ENCODE measurements at places on chromosomes 2 and 18.

GRCh38 chr2:16650287-16651249 lies 15.1 kb downstream of the CYRIA start:
- no peak for DNase-seq

DNA sequence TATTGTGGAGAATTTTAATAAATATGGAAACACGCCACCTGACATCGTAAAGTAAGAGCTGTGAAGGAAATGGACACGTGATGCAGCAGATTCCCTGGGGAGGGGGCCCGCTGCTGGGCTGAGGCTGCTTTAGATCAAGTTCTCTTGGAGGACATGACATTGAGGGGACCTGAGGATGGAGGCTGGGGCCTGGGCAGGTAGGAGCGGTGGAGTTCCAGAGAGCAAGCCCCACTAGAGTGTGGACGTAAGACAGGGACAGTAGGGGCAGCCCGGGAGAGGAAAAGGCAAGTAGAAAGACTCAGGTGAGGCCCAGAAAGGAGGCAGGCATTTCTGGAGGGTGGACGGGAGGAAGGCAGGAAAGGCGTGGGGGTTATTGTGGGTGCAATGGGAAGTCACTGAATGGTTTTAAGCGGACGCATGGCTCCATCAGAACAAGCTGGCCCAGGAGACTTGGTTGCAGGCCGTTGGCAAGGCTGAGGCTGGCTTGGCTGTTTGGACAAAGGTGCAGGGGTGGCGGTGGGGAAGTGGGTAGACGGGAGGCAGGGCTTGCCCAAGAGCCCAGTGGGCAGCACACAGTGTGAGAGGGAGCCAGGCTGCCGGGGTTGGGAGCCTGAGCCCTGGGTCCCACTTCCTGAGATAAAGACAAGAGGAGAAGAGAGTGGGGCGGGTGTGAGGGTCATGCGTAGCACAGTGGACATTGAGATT lies 15.7 kb downstream of the SIGLEC15 start:
- no peak for DNase-seq

- DNase-seq, result no peak
Observed at GRCh38 chr2:192010073-192010472, 163.2 kb upstream of the CAVIN2 start.

DNA sequence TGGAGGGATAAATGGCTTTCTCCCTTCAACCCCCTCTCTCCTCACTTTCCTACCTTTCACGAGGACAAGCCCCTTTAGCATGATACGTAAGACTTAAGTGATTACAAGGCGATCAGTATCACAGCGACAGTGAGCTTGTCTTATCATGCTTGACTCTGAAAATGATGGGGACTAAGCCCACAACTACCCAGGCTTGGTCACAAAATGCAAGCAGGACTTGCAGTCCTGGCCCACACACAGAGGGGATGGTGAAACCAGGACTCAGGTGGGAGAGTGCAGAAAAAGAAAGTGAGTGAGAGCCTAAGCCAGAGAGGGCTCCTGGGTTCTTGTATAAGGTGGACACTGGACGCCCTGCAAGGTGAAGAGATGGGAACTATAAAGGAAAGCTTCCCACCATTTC lies 95.7 kb upstream of the ARL4C start:
- DNase-seq, result no peak

GRCh38 chr2:11742702-11743357 lies 3.6 kb upstream of the LPIN1 start:
- no peak for DNase-seq

- no peak for DNase-seq
Observed at GRCh38 chr2:164691346-164691887, 70.1 kb upstream of the GRB14 start.

DNA sequence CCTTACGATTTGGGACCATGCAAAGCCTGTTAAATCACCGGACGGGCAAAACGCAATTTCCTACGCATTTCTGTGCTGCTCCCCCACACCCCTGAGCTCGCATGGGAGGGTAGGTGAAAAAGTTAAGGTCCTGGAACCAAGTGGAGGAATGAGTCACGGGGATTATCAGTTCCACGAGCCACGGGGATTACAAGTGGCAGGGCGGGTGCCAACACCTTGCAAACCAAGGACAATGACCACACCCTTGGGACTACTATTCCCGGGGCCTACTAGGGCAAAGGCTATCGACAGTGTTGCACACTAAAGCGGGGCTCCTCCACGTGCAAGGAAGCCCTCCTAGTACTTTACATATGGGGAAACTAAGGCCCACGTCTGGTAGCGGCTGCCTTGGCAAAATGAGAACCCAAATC lies 447 bp downstream of the RETSAT start:
- DNase-seq, result peak; percentile 35

DNA sequence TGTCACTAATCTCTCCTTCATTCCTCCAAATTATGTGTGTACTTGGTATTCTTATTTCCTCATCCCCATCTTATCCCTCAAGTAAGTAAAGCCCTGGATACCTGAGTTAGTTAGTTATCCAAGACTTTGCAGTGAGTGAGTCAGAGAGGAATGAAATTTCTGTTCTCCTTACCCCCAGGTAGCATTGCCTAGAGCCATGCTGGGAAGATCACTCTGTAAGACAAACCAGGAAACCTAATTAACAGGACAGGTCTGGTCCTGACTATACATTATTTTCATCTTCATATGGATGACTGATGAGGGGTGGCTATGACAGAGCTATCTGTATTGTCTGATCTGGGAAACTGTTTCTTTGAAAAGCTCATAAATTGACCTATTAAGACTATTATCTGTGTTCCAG lies 55.0 kb upstream of the ITGA6 start:
- peak; percentile 48 for DNase-seq

GRCh38 chr2:129907256-129907998 lies 72.0 kb upstream of the RAB6C start:
- no peak for DNase-seq

DNA sequence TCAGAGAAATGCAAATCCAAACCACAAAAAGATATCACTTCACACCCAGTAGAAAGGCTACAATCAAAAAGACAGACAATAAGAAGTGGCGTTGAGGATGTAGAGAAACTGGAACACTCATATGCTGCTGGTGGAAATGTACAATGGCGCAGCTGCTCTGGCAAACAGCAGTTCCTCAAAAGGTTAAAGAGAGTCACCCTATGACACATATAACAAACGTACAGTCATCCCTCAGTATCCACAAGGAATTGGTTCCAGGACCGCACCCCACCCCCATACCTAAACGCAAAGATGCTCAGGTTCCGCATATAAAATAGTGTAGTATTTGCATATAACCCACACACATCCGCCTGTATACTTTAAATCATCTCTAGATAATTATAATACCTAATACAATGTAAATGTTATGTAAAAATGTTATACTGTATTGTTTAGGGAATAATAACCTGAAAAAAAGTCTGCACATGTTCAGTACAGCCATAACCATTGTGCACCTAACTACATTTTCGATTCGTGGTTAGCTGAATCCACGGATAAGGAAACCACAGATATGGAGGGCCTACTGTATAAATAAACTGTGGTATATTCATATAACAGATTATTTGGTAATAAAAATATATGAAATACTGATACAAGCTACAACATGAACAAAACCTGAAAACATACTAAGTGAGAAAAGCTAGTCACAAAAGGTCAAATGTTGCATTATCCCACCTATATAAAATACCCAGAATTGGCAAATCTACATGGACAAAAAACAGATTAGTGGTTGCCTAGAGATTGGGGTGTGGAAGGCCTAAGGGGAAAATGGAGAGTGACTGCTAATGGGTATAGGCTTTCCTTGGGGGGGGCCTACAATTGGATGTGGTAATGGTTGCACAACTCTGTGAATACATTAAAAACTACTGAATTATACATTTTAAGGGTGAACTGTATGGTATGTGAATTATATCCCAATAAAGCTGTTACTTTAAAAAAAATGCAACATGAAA lies 37.5 kb downstream of the UXS1 start:
- no peak for DNase-seq

- peak; percentile 57 for DNase-seq
Observed at GRCh38 chr2:46123013-46123412, 174.2 kb upstream of the EPAS1 start.

DNA sequence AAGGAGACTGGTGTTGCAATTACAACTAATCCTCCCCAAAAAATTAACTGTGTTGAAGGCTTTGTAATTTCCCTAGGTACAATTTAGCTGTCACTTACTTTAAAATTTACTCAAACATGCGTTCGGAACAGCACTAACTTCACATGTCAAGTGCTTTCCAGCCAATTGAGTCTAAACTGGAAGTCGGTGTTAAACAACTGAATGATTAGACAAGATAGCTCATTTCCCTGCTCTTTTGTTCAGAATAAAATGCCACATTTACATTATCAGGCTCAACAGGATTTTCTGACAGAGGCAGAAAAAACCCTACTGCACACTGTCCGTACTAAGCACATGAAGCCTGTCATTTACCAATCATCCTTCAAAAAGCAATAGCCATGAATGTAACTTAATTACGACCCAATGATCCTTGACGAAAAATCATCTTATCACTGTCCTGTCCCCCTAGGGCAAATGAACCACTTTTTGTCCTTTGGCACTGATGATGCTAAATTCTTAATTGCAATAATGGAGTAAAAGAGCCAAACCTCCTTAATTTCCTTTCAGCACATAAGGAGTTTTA lies 56.0 kb downstream of the LRPPRC start:
- no peak for DNase-seq

DNA sequence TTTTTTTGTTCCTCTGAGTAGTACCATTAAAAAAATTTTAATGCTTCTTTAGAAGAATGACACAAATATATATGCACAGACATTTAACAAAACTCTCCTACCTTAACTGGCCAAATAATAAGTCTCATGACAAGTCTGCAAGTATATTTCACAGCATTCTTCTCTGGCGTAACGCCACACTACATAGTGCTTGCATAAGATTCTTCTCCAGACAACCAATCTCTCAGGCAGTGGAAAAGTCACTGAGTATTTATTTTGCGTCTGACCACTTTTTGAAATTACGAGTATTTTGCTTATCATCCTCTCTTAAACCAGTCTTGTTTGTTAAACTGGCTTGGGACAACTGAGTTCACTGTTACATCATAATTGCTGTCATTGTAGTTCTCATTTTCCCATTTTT lies 749.2 kb downstream of the ADCYAP1 start:
- DNase-seq, result no peak

DNA sequence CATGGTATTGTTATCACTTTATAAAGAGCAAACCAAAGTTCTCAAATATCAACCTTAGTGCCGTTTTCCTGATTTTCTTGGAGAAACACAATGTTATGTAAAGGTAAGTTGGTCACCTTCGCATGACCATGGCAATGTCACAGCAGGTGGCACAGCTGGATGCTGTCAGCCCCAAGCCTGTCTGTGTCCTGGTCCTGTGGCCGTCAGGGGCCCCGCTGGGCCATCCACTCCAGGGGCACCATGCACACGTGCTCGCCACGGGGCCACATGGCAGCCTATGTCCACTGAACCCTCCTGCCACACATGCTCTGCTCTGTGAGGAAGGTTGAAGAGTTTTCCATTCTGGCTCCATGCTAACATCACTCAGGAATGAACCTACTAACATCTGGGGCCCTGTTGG lies 85.9 kb downstream of the EIPR1 start:
- no peak for DNase-seq

- no peak for DNase-seq
Observed at GRCh38 chr2:3610415-3610814, 15.5 kb downstream of the COLEC11 start.

DNA sequence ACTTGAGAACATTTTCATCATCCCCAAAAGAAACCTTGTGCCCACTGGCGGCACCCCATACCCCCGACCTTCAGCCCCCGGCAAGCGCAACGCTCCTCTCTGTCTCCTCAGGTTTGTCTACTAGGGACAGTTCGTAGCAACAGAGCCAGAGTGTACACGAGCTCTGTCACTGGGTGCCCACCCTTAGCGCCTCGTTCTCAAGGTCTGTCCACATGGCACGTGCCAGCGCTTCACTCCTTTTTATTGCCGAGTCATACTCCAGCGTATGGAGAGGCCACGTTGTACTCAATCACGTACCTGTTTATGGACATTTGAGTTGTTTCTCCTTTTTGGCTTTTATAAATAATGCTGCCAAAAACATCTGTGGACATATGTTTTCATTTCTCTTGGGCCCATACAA lies 30.3 kb upstream of the GPC1 start:
- DNase-seq, result no peak

- no peak for DNase-seq
Observed at GRCh38 chr2:54818226-54818625, 94.8 kb downstream of the EML6 start.

- peak; percentile 81 for DNase-seq
Observed at GRCh38 chr2:30359644-30360167, 87.3 kb upstream of the LCLAT1 start.

- DNase-seq, result no peak
Observed at GRCh38 chr2:142175813-142176338, 45.1 kb upstream of the LRP1B start.

GRCh38 chr2:144927429-144927828 lies 407.5 kb upstream of the ZEB2 start:
- no peak for DNase-seq

- no peak for DNase-seq
Observed at GRCh38 chr2:176733698-176734430, 464.6 kb downstream of the MTX2 start.

DNA sequence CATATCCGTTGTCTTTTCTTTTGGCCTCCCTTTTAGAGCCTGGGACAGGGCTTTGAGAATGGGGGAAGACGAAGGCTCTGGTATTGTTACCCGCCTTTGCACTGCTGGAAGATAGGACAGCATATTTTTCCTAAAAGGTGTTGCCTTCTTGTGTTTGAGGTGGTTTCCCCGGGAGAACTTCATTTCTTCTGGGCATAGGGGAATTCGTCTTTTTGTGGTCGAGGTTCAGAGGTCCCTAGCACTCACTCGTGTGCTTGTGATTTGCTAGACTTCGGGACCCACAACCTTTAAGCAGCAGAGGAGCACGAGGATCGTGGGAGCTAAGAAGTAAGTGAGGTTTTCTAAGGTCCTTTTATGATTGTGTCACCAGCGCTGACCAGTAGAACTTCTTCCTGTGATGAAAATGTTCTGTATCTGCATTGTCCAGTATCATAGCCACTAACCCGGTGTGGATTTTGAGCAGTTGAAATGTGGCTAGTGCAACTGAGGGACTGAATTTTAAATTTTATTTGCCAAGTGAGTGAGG lies 611 bp downstream of the ZNF512 start:
- DNase-seq, result no peak

- DNase-seq, result no peak
Observed at GRCh38 chr18:59048048-59048363, 91.7 kb upstream of the SEC11C start.

- no peak for DNase-seq
Observed at GRCh38 chr2:197628043-197628500, 47.3 kb downstream of the RFTN2 start.

- DNase-seq, result no peak
Observed at GRCh38 chr18:48934415-48934722, 16.4 kb downstream of the SMAD7 start.

DNA sequence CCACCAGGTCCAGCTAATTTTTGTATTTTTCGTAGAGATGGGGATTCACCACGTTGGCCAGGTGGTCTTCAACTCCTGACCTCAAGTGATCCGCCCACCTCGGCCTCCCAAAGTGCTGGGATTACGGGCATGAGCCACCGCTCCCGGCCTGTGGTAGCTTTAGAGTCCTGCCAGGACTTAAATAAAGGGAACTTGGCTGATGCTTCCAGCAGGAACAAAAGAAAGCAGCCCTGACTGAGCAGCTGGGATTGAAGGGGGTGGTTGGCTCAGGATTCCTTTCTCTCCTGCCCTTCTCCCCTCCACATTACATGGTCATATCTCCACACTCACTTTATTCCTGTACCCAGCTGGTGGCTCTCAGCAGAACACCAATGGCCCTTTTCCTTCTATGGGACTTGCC lies 20.0 kb downstream of the EFHD1 start:
- DNase-seq, result no peak

Measured in umbilical cord (tissue), 2 donors.